ENCODE measurements at places on chromosomes 5 and 9.

DNA sequence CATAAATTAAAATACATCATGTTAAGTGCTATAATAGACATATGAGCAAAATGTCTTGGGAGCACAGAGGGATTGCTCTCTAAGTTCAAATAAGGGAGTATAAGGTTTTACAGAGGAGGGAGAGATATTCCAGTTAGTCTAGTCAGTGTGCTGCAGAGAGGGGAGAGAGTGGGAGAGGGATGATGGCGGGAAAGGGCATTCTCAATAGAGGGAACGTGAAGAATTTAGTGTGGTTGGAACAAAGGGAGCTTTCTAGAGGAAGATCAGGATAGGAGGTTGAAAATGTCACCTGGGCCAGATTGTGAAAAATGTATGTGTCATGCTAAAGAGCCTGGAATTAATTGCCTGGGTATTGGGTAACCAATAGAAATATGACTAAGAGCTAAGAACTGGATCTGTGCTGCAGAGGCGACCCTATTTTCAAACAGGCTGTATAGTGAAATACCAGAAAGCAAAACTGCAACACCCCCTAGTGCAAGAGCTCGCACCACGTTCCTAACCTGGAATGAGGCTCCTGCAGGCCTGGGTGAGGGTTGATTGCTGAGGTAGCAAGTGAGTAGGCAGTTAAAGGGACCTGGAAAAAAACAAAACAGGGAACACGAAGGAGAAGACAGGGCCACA lies 791.8 kb upstream of the C9orf72 start:
- no peak for DNase-seq

DNA sequence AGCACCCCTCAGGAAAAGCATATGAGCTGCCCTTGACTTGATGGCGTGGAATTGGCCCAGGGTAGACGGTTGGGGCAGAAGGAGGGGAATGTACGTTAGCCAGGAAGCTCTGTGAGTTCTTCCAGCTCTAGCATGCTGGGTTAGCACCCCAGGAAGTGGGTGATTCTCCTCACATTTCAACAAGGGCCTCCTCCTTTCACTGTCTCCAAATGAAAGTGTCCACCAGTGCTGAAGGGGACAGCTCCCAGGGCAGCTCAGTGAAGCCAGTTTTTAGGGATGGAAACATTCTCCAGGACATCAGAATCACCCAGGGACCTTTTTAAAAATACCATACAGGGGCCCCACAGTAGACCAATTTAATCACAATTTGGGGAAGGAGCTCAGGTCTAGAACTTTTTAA lies 17.2 kb upstream of the AFAP1L1 start:
- DNase-seq: no peak

DNA sequence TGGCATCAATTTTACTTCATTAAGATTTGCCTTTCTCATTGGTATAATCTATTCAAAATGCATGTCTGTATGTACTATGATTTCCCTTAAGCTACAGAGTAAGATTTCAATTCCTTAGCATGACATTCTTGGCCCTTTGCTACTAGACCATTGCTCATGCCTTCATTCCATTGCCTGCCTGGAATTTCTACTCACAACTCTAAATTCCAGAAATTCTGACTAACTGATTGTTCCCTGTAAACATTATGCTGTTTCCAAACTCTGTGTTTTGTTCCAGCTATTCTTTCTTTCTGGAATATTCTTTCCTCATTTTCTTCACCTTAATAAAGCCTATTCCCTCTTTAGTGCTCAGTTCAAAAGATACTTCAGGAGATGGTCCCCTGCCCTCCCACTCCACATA lies 568.8 kb upstream of the SEMA6A start:
- no peak for DNase-seq

DNA sequence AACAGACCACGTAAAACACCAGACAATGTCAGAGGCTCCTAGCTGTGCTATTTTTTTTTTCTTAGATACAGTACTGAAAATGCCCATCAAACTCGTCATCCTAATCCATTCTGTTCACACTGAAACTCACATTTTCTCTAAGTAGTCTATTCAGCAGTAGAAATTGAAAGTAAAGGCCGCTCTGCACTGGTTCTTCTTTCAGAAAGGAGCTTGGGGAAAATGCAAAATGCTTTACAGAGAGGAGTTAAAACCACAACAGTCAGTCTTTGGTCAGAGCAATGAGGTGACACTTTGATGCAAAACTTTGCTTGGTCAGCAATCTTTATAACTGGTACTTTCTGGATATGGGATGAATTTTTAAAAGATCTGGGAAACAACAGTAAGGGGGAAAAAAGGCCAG lies 43.8 kb upstream of the SUSD1 start:
- peak; percentile 27 for DNase-seq

GRCh38 chr5:129617206-129617605 lies 130.7 kb upstream of the MINAR2 start:
- DNase-seq: no peak

DNA sequence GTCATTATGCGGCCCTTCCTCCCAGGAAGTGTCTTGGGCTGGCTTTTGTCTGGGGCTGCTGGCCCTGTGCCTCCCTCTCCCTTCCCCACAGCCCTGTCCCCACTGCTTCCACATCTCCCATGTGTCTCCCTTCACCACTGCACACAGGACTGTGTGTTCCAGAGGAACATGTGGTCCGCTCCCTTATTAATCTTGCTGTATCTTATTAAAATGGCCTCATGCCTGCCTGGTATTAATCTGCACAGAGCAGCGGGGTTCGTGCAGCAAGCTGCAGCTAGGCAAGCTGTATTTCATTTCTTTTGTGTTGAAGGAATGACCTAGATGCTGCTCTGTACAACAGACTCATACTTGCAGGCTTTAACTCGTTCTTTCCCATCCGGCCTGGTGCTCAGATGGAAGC lies 130.5 kb downstream of the SPOCK1 start:
- DNase-seq: no peak

GRCh38 chr9:98993570-98993945 lies 49.9 kb downstream of the COL15A1 start:
- peak; percentile 11 for DNase-seq

DNA sequence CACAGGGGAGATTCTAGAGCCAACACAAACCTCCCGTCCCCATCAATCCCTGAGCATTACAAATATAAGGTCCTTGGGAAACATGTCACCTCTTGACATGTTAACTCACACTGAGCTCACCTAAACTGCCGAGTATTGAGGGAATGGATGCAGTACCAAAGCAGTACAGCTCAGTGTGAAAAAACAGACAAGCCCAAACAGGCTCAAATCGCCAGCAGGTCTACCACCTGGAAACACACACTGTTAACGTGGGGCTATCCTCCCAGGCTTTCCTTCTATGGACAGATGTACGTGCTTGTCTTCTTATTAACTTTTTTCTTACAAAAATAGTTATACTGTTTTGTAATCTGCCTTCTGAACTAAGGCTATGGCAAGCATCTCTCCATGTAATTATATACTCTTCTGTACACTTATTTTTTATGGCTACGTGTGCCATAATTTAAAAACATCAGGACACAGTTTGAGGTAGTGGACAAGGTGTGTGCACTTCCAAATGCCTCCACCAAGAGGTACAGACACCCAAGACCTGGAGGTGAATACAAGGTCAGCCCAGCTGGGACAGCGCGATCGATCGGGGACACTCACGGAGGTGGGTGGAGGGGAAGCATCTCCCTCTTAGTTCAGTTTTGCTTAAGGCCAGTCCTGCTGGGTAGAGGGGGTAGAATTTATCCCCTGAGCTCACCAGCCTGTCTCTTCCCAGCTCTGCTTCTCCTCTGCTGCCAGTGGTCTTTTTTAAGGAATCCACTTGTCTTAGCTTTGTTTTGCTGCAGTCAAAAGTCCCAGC lies 76.5 kb downstream of the DAP start:
- no peak for DNase-seq

- DNase-seq: peak; percentile 49
Measured at GRCh38 chr5:130871346-130872086, 293.5 kb downstream of the HINT1 start.

DNA sequence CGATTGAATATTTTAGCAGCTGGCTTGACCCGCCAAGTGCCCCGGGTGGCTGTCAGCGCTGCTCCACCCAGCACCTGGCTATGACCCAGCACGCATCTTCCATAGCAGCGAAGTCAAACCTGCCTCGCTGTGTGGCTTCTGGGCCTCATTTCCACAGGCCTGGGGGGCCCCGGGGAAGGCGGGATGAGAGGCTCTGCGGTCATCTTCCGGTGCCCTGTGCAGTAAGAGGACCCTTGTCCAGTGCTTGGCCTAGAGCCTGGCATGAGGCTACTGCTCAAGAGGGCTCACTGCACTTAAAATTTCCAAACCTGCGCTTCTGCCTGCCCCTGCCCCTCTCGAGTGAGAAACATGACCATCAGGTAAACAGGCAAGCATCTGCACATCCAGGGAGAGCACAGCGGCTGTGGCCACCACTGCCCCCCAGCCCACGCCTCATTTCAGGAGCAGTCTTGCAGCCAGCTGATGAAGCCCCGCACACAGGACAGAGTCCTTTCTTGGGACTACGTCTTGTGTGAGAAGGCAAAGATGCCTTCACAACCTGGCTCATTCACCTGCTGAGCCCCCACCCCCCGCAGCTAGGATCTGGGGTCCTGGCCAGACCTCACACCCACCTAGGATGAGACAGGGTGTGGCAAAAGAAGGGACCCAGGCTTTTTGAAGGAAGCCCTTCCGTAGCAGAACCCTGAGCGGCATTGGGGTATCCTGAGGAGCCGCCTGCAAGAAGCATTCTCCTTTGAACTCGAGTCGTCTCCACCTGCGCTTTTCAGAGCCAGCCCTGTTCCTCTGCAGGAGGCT lies 69.5 kb upstream of the UNC5A start:
- DNase-seq: no peak

DNA sequence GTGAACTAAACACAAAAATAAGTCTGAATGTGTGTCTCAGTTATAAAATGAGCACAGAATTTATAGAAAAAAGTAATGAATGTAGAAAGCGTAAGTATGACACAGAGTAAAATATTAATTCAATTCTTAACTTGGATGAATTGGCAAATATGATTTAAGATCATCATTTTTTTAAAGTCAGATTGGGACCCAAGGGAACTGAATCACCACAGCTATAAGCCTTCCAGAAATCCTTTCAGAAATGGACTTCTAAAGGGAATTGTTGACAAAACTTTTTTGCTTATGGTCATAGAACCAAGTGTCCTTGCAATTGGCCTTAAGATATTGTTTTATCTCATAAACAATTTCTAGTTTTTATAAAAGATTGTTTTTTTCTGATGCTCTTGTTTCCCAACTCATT lies 495.1 kb upstream of the DAB2 start:
- DNase-seq: no peak

GRCh38 chr5:59069438-59070079 lies 486.7 kb downstream of the RAB3C start:
- no peak for DNase-seq

DNA sequence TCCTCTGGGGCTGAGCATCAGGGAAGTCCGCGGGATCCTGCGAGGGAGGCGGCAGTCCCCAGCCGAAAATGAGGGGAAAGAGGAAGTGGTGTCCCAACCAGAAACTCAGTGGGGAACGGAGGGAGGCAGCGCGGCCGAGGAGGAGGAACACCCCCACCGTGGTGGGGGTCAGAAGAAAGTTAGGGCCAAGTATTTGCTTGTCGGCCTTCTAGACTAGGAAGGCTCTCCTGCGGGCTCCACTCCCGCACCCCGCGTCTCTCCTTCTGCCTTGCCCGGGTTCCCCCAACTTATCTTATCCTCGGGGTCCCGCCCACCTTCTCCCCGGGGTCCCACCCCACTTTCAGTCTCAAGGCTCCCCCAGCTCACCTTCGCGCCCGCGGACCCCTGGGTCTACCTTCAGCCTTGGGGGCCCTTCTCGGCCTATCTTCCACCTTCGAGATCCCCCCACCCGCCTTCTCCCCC lies 557 bp upstream of the PHF2 start:
- peak; percentile 50 for DNase-seq

DNA sequence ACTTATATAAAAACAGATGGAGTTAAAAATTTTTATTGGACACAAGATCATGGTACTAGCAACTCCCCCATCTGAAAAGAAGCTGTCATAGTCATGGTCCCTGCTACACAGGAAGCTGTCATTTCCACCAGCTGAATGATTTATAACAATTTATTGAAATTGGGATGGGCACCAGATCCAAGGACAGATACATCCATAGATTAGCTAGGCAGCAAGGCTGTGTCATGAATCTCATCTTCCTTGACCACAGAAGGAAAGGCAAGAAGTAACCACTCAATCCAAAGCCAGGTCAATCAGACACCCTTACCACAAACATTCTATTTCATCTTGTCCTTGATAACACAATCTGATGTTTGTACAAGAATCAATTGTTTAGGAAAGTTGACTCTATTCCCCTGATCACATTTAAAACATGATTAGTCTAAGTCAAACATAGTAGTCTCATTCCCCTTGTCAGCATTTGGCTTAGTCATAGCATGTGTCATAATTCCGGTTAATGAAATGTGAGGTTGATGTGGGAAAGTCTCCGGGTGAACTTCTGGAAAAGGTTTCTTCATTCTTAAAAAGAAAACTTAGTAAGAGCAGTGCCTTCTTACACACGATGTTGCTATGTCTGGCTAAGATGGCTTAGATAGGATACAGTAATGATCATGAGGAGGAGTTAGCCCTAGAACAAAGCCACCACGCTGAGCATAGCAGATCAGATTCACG lies 462.6 kb upstream of the PAPPA start:
- DNase-seq: no peak

GRCh38 chr9:120100595-120100994 lies 479.4 kb downstream of the CDK5RAP2 start:
- DNase-seq: no peak

DNA sequence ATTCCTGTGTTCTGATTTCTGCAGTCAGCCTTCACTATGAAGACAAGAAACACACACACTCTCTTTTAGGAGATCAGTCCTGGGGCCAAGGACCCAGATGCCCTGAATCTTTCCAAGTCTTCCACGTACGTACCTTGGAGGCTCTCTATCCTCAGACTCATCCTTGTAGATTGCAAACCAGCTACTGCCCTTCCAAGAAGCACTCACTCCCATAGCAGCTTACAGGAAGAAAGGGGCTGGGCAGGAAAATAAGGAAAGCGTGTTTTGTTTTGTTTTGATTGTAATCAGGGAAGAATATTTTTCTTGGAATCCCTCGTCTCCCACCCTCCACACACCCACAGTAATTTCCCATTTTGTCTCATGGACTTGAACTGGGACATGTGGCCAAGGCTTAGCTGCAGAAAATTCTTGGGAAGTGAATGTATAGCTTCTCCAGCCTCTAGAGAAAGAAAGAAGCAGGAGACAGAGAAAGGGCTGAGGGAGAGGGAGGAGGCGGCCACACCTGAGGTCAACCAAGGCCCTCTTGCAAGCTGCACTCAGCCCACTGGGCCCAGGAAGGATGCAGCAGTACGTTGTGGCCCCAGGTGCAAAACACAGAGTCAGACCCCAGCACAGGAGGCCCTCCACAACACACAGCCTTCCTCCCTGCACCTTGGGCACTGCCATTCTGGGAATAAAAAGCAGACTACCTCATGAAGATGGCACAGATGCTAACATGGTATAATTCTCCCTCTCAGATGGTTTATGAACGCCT lies 29.9 kb downstream of the IRX2 start:
- no peak for DNase-seq

DNA sequence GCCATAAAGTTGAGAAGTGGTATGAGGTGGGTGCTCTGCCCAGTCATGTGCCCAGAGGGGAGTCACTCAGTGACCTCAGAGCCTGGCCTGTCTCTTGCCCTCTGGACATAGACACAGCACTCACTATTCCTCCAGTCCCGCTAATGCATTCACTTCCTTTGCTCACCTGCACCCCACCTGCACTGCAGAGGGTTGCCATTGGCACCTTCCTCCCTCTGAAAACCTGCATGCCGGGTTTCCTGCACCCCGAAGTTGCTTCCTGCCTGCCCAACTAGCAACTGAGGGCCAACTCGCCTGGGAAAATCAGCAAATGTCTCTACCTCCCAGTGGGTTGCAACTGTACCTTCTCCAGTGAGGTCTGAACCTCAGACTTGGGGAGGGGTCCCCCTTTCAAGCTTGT lies 48.1 kb upstream of the SPTLC1 start:
- DNase-seq: no peak

GRCh38 chr5:110262749-110263148 lies 463.7 kb downstream of the TMEM232 start:
- DNase-seq: no peak

All from CD4-positive, alpha-beta T cell treated with Interleukin-15 for 4 hours (primary cell).